NCI-H226 (cell line): ENCODE measurements at places on chromosomes 2 and 18.
A peak's percentile ranks its signal among the peaks of the same experiment; 100 is the strongest.

- no peak for DNase-seq
Observed at GRCh38 chr2:26243470-26244308, 743 bp downstream of the HADHA start.

- DNase-seq: no peak
Observed at GRCh38 chr2:38512211-38512610, 90.5 kb downstream of the HNRNPLL start.

DNA sequence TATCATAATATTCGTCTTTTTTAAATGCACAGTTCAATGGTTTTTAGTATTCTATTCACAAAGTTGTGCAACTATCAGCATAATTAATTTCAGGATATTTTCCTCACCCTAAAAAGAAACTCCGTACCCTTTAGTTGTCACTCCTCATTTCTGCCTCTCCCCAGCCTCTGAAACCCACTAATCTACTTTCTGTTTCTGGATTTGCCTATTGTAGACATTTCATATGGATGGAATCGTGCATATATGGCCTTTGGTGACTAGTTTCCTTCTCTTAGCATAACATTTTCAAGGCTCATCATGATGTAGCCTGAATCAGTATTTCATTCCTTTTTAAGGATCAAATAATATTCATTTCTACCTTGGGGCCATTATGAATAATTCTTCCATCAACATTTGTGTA lies 18.5 kb downstream of the NEURL3 start:
- no peak for DNase-seq

GRCh38 chr2:135926605-135927004 lies 50.4 kb upstream of the MCM6 start:
- no peak for DNase-seq

DNA sequence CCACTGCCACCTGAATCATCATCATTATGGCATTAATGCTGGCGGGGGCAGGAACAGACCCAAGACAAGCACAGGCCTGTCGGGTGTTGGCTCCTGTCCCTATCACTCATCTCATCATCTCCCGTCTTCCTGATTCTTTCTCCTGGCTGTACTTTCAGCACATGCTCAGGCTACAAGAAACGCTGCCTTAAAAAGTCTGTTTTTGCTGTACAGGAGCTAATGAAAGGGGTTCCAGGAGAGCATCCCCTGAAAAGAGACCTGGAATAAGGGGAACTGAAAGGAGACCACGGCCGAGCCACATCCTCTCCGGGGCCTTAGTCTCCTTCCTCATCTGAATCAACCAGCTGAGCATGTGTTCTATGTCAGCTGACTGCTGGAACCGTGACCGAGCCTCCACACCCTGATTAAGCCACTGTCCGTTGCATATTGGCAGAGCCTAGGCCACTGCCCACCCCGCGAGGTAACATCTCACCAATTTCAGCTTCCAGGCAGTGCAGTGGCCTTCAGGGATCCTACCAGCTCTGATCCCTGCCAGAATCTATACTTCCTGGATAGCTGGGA lies 62.6 kb downstream of the DNMT3A start:
- no peak for DNase-seq

- DNase-seq: no peak
Observed at GRCh38 chr18:75215663-75216062, 5.1 kb downstream of the TSHZ1 start.

DNA sequence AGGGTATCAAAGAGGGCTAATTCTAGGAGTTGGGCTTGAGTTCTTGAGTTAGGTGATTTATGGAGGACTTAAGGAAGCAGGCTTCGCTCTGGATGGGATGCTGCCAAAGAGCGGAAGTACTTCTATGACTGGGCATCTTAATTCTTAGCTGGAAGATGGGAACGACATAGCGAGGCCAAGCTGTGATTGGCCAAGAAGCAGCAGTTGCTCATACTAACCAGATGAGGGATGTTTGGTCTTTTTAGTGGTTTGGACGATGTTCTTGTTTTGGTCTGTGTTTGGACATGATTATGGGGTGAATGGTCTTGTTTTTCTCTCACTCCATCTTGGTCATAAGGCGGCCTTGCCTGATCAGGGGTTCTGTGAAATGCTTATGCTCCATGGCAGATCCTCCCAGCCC lies 133.7 kb downstream of the MSH2 start:
- no peak for DNase-seq

DNA sequence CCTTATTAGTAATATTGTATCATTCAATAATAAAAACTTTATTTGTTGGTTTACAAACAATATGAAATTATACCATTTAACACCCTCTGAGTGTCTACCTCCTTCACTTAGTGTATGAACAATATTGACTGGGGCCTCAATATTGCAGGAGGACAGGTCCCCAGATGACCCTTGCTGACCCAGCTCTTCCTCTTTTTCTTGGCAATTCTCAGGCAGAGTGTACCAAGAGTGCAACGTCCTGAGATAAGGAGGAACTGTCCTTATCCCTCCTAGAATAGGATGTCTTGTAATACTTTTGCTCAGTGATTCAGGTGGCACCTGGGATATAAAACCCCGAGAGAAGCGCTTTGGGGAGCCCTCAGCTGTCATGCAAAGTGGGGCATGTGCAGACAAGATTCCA lies 76.8 kb downstream of the PLA2R1 start:
- DNase-seq: no peak

DNA sequence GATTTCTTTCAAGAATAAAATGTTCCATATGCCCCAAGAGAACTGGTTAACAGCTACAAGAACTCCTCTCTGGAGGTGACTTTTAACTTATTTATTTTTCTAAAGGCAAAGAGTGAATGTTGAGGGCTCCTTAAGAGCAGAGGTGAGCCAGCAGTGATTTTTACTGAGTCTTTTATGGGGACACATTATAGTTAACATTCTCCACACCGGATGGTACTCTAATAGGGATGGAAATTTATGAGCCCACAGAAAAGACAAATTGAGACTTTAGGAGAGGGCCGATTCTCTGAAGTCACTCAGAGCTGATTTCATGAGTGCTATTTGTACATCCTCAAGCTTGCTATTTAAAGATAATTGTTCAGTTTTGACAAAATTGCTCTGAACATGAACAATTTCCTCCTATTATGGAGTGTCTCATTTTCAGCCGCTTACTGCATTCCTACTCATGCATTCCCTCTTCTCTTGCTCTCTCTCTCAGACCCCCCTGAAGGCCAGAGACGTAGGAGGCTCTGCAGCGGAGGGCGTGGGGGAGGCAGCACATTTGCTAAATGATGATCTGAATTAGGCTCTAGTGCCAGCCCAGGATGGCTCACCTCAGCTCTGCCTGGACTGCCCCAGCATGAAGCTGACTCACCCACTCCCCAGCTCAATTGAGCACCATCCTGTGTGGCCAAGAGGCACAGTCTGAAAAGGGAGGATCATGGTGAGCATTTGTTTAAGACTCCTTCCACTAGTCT lies 5.9 kb upstream of the RPL37A start:
- peak; percentile 89 for DNase-seq

- no peak for DNase-seq
Observed at GRCh38 chr2:72129681-72130340, 17.9 kb downstream of the CYP26B1 start.

DNA sequence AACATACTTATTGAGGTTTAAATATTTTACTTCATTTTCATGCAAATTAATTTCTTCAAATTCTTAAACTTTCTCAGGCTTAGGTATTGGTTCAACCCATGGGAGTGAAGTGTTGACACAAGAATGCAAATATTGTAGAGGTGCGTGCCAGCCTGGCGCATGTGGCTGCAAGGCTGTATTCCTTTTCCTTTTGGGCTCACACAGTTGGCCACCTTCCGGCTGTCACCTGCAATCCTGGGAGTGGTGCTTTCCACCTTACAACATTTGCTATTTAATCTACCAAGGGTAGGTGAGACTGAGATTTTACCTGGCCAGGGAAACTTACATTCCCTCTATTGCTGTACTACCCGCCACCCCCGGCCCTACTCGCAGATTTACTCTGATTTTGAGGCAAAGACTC lies 141.1 kb downstream of the DCC start:
- no peak for DNase-seq

- peak; percentile 26 for DNase-seq
Observed at GRCh38 chr2:108323619-108324018, 34.9 kb downstream of the SULT1C2 start.

- no peak for DNase-seq
Observed at GRCh38 chr2:43130548-43130875, 95.9 kb downstream of the ZFP36L2 start.

DNA sequence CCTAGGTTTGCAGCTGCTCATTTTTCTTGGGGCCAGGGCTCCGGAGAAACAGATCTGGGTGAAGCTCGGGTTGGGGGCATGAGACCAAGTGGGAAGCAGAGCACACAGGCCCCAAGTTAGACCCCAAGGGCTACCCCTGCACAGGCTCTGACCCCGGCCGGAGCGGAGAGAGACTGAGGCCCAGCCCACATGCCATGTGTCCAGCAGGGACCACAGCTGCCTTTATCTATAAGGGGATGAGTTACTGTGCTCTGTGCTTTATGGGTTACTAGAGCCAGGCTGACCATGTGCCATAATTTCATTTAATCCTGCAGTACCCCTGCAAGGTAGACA lies 30.3 kb upstream of the PRLH start:
- no peak for DNase-seq

GRCh38 chr2:161131804-161132203 lies 28.4 kb upstream of the TANK start:
- DNase-seq: no peak

- peak; percentile 71 for DNase-seq
Observed at GRCh38 chr18:62634979-62635630, 80.2 kb upstream of the PHLPP1 start.

DNA sequence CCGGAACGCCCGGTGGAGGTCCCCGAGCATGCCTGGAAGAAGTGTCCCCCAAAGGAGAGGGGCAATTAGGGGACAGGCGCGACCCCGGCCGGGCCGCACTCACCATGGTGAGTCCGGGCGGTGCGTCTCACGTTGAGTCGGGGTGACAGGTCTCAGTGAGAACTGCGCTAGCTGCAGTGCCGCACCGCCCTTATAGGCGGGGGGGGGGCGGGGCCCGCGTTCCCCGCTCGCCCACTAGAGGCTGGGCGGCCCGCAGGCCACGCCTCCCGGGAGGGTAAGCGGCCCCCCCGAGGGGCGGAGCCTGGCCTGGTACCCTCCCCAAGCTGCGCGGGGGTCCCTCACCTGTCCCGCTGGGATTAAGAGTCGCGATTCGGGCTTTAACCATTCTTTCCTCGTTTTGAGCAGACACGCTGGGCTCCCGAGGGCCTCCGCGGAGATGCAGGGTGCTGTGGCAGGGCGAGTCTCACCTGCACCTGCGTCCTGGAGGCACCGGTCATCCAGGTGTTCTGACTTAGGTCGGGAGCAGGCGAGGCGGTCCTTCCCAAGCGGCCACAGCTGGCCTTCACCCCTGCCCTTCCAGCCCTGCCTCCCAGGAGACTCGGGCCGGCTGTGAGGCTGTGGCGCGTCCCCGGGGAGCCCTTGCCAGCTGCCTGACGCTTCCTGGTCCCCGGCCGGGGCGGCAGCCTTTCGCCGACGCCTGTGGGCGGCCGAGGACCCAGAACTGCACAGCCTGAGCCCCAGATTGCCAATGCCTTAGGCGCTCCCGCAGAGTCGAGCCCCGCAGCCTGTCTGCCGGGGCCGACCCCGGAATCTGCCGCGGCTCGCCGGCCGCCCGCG lies at the start of gene TUBA4A:
TSS of gene TUBA4A (minus strand) at position 166 of the 837 bp plus-strand sequence. CDS start at position 106, 60 bp downstream.
- peak; percentile 69 for DNase-seq

- DNase-seq: no peak
Observed at GRCh38 chr2:69054431-69054830, 41.5 kb downstream of the ANTXR1 start.

- DNase-seq: no peak
Observed at GRCh38 chr2:105926960-105927678, 182.4 kb downstream of the NCK2 start.

- no peak for DNase-seq
Observed at GRCh38 chr2:238291550-238292281, 3.3 kb upstream of the PER2 start.
